ENCODE measurements at places on chromosomes 13 and 19. TPM values are rescaled to one million over a fixed set of nuclear protein-coding genes. Genes with fewer than 3 reads are reported as not detected.

Gene LRRC63
- under 0.01 TPM for total RNA-seq

Gene CYSLTR2
- total RNA-seq, result 0.30 TPM

Gene SERP2
- total RNA-seq, result 1.4 TPM

Gene ANGPTL8
- not detected for total RNA-seq

Gene TJP3
- not detected for total RNA-seq

Gene RASL11A
- 2.6 TPM for total RNA-seq

Gene PRR20B
- not detected for total RNA-seq

Gene RNF225
- total RNA-seq, result not detected

Gene KLK11
- total RNA-seq, result not detected

All from smooth muscle cell of the umbilical artery (primary cell).